ENCODE measurements at places on chromosomes 4 and X.
A peak's percentile ranks its signal among the peaks of the same experiment; 100 is the strongest.

DNA sequence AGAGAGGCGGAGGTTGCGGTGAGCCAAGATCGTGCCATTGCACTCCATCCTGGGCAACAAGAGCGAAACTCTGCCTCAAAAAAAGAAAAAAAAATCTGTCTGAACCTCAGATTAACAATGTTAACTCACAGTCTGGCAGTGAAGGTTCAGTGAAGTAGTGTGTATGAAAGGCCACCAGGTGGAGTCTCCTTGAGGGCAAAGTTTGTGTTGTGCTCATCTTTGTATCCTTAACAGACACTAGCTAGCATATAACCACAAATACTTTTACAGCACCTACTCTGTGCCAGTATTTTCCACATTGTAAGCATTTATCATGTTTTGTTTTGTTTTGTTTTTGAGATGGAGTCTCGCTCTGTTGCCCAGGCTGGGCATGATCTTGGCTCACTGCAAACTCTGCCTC is 46.0 kb upstream of the MGST2 start:
- peak; percentile 24 for DNase-seq

DNA sequence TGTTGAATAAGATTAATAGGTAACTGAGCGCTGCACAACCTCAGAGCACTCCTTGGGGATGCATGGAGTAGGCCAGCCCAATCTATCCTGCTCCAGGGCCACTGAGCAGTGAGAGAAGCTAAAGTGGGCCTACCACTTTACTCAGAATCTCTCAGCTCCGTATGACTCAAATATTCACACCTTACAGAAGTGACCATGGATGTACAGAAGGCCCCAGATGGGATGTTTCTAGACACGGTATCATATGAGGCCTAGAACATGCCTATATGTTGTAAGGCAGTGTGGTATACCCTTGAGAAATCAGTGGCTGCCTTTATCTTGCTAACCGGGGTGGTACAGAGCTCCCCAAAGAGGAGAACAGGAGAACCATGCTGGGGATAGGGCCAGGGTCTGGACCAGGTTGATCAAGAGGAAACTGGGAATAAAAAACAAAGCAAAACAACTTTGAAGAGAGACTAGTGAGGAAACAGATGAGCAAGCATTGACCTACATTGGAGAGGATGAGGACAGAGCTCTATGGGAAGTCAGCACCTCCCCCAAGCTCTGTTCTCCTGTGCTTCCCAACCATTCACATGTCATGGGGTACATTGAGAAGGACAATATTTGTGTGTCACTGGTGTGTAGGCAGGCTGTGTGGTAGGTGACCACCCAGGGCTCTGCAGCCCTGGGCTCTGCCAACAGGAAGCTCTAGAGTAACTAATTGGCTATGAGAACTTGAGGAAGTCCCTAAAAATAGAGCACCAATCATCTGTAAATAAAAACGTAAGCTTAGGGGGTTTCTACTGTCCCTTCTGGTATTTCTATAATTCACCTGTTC is 31.4 kb downstream of the HOPX start:
- DNase-seq = no peak

DNA sequence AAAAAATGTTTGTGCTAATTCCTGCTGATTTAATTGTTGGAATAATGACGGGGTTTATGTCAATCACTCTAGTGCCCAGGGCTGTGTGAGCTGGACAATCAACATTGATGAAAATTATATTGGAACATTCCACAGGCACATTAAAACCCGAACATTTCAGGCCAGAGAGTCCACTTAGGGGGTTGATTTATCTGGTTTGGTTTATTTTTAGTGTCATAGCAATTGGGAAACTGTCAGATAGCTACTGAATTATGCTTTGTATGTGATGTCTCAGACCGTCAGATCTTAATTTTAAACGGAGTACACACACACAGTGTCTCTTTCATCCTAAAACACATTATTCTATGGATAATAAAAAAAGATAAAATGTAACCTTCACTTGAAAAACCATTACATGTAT is 51.5 kb downstream of the VEGFC start:
- no peak for DNase-seq

GRCh38 chr4:36224972-36225903 is 19.1 kb downstream of the ARAP2 start:
- DNase-seq = no peak

DNA sequence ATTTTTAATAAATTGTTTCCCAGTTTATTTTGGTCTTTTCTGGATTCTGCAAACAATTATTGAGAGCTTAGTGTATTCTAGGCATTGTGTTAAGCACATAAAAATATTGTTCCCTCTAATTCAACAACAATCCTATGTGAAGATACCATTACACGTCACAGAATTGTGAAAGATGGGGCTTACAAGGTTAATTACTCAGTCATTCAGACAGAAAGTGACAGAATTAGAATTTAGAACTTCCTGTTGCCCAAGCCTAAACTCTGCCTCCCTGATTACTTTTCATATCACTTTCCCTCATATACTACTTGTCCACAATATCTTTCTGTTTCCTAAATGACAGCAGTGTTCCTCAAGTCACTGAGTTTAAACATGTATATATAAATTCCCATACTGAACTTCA is 186.7 kb upstream of the VEGFC start:
- no peak for DNase-seq

GRCh38 chr4:142110136-142110535 is 473.8 kb downstream of the IL15 start:
- no peak for DNase-seq

All from brain microvascular endothelial cell (primary cell).